ENCODE measurements at places on chromosomes 11 and 22. TPM values are rescaled to one million over a fixed set of nuclear protein-coding genes. Genes with fewer than 3 reads are reported as not detected.

DNA sequence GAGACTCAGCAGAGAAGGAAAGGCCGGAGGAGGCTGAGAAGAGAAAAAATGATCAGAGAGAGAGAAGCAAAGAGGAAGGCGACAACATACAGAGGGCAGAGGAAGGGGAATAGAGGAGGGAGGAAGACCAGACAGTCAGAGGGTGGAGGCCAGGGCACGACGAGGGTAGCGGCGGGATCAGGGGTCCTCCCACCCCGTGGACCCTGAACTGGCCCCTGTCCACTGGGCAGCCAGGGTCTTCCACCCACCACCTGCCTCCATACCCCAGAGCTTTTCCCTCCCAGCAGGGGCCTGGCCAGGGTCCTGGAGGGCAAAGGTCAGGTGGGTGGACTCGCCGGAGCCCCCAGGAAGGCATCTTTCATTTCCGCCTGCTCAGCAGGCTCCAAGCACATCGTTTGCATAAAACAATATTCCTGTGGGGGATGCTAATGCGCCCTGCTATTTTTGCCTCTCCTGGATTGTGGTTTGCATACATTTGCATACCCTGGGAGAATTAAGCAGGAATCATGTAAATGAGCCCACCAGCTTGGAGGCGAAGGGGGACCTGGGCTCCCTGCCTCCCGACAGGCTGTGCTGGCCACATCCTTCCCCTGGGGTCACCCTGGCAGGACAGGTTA lies 394.1 kb downstream of the MN1 start:
- H3K4me3 ChIP-seq, result no peak overlapping the region
- peaks cover 21% of the 10 kb centered on the region for H3K4me1 ChIP-seq
- H3K27me3 ChIP-seq, result no peaks in the 10 kb centered on the region
- no peak overlapping the region for H3K27ac ChIP-seq
- H3K36me3 ChIP-seq, result peaks cover 2% of the 10 kb centered on the region

Gene ARHGAP20
- 0.91 TPM for total RNA-seq

DNA sequence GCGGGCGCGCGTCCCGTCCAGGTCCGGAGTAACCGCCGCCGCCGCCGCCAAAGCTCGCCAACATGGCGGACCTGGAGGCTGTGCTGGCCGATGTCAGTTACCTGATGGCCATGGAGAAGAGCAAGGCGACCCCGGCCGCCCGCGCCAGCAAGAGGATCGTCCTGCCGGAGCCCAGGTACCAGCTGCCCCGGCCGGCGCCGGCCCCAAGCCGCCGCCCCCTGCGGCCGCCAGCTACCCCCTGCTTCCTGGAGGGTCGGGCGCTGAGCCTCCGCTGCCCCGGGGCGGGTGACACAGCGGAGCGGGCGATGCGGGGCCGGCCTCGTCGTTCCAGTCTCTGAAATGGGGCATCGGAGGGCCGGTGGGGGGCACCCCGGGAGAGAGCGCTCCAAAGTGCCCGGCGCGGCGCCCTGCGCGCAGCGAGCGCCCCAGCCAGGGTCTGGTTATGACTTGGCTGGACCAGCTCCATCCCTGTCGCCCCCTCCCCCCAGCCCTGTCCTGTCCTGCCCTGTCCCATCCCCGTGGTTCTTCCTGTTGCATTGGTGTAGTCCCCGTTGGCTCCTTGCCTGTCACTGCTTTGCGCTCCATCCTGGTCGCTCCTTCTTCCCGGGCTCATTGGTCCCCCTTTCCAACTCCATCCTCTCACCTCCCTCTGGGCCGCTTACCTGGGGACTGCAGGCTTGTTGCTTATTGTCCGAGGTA lies 653 bp downstream of the GRK3 start:
- no peak overlapping the region for H3K27ac ChIP-seq
- H3K36me3 ChIP-seq, result no peaks in the 10 kb centered on the region
- H3K4me3 ChIP-seq, result peak overlapping the region; percentile 83
- no peak for DNase-seq
- peaks cover 64% of the 10 kb centered on the region for H3K27me3 ChIP-seq

DNA sequence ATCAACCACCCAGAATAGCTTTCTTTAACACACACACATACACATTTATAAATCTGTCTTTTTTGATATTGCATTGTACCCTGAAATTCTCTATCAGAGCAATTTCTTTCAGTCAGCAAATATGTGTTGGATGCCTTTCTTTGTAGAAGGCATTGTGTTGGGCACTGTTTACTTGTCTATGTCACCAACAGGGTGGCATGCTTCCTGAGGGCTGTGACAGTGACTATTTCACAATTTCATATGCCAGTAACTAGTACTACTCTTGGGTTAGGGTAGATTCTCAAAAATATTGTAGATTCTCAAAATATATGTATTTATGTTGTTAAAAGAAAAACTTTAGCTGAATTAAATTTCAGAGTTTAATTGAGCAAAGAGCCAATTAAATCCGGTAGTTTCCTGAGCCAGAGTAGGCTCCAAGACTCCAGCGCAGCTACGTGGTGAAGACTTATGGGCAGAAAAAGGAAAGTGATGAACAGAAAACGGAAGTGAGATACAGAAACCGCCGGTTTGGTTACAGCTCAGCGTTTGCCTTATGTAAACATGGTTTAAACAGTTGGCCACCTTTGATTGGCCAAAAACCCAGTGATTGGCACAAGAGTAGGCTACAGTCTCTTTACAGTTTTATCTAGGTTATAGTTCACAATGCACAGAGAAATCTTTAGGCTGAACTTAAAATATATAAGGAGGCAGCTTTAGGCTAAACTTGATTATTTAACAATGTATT lies 723.3 kb downstream of the NTM start:
- no peak overlapping the region for H3K4me3 ChIP-seq
- H3K27me3 ChIP-seq, result no peaks in the 10 kb centered on the region
- peaks cover 11% of the 10 kb centered on the region for H3K4me1 ChIP-seq

DNA sequence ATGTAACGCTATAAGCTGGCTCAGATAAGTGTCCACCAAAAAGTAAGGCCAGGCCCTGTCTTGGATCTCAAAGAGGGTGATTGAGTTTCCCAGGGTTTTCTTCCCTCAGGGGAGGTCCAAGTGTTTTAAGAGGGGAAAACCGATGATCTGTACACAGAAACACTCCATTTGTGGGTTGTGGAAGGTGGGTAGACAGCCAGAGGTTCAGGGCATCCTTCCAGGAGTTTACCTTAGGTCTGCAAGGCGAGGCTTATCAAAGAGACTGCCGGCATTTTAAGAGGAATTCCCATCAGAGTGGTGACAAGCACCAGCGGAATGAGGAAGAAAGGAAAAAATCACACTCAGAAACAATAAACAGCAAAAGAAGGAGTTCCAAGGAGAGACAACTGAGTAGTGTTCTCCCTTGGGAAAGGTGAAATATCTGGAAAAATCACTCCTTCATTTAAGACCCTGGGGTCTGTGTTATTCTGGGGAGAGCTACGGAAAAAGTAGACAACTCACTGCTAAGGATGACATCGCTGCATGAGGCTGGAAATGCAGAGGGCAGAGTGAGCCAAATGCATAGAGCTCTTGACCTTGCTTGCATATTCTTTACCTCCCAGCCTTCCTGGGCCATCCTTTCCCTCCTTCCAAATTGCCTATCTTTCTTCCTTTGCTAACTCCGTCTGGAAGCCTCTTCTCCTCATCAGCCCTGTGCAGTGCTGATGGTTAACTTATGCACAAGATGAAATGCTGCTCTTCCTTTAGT lies 22.1 kb upstream of the MMP7 start:
- H3K36me3 ChIP-seq, result no peaks in the 10 kb centered on the region
- no peak for DNase-seq
- H3K27me3 ChIP-seq, result no peaks in the 10 kb centered on the region
- H3K4me1 ChIP-seq, result no peaks in the 10 kb centered on the region

DNA sequence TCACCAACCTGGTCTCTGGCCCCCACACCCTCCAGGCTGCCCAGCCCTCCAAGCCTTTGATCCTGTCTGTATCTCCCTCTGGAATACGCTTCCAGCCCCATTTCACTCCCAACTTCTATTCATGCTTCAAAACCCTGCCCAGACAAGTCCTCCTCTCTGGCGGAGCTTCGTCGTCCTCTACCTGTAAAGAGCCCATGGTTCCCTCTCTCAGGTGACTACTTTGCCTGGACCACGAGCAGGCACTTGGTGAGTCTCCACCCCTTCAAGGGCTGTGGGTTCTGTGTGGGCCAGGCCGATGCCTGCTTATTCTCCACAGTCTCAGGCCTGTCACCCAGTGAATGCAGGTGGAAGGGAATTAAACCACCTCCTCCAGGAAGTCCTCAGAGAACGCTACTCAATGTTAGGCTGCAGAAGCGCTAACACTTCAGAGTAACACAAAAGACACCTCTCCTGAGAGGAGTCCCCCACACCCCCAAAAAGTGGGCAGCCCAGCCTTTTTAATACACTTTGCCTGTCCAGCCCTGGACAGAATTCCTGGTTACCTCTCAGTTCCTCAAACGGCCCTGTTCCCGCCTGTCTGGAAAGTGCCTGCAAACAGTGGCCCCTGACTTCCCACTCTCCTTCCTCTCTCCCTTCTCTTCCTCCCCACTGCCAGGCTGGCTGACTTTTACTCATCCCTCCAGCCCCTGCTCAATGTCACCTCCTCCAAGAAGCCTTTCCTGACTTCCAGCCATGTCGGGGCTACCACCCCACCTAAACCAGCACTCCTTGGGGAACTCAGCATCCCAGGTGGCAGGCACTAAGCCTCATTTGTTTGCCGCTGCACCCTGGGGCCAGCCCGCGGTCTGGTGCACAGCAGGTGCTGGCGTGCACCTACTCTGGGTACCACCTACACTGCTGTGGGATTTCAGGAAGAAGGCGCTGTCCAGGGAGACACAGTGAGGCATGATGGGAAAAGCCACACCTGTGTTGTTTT lies 9.0 kb downstream of the RAC2 start:
- H3K4me3 ChIP-seq, result no peak overlapping the region
- H3K4me1 ChIP-seq, result peaks cover 4% of the 10 kb centered on the region
- H3K27ac ChIP-seq, result no peak overlapping the region
- peaks cover 10% of the 10 kb centered on the region for H3K27me3 ChIP-seq

DNA sequence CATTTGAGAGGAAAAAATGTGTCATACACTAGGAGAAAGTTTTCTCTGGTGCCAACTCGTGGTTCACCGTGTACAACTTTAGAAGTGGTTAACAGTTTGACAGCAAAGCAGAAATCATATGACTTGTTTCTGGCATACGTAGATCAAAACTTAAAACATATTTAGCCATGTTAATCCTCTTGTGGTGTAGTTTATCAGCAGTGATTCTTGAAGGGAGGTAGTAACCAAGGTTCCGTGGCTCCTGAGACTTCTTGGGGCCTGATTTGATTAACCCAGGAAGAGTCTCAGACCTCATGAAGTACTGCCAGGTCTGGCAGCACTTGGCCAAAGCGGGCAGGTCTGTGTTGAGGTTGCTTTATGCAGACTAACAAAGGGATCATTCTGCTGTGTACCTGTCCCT lies 40.5 kb downstream of the SREBF2 start:
- no peaks in the 10 kb centered on the region for H3K27me3 ChIP-seq
- peaks cover 50% of the 10 kb centered on the region for H3K36me3 ChIP-seq
- no peak overlapping the region for H3K4me3 ChIP-seq
- no peak for DNase-seq
- no peaks in the 10 kb centered on the region for H3K4me1 ChIP-seq

GRCh38 chr22:38464992-38465672 lies 2.8 kb upstream of the KDELR3 start:
- peaks cover 29% of the 10 kb centered on the region for H3K4me1 ChIP-seq
- H3K27me3 ChIP-seq, result peaks cover 10% of the 10 kb centered on the region
- H3K4me3 ChIP-seq, result no peak overlapping the region
- H3K36me3 ChIP-seq, result no peaks in the 10 kb centered on the region

DNA sequence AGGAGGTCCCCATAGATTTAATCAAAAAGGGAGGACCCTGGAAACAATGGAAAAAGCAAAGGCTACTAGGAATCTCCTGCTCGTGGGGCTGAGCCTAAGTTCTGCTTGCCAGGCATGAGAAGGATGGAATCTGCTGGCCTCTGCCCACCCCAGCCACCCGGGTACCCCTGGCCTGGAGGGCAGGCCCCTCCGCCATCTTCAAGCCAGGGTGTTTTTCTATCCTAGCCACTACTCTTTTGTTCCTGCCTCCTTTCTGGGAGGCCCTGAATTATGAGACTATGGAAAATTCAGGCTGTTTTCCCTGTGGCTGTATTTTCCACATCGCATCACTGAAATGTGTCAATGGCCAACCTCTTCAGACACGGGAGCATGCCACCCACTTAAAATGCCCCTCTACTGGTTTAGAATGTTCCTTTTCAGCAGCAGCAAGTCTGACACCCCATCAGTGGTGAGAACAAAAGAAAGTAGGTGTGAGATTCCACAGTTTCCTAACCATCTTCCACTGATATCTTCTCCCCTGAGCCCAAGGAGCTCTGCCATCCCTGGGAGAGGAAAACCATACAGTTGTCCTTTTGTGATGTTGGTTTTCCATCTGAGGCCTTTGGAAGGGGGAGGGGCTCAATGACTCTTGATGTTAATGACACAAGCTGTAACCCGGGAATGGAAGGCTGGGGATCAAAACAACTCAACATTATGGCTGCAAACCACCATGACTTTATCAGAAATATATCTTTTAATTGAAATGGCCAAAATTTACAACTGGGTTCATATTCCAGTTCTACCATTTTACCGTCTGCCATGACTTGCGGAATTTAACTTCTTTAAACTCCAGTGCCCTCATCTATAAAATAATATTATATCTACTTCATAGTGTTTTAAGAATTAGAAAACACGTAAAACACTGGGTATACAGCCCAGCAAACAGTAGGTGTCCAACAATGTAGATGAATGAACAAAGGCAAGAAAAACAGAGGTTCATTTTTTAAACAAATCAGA lies 22.2 kb downstream of the DKK3 start:
- H3K27ac ChIP-seq, result peak overlapping the region; percentile 96
- DNase-seq, result no peak
- peaks cover 8% of the 10 kb centered on the region for H3K36me3 ChIP-seq
- no peak overlapping the region for H3K4me3 ChIP-seq
- H3K27me3 ChIP-seq, result no peaks in the 10 kb centered on the region

- H3K27me3 ChIP-seq, result no peaks in the 10 kb centered on the region
- H3K4me1 ChIP-seq, result peaks cover 9% of the 10 kb centered on the region
- H3K27ac ChIP-seq, result no peak overlapping the region
- peaks cover 6% of the 10 kb centered on the region for H3K36me3 ChIP-seq
These were observed 100.3 kb downstream of the RBFOX2 start for GRCh38 chr22:35928285-35928798.

Gene SDF2L1
- total RNA-seq, result 23.2 TPM

DNA sequence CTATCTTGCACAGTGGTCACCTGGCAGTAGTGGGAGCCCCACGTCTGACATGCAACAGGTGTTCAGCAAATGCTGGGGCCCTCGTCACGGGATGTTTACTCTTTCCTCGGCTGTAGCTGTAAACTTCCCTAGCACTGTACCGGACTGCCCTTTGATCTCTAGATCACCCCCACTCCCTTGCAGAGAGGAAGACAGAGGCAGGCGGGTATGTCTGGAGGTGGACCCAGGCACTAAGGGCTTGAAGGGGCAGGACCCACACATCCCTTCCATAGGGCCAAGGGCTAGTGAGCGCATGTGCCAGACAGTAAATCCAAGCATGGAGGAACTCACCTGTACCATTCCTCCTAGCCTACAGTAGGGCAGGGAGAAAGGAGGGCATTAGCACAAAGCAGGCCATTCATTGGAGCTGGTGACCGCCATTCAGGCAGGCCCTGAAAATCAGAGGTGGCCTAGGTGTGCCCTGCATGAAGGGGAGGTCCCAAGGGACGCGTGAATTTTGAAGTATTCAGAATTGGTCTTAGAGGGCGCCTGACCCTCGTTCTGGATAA lies 1.9 kb upstream of the SMTN start:
- DNase-seq, result no peak
- no peaks in the 10 kb centered on the region for H3K27me3 ChIP-seq
- H3K27ac ChIP-seq, result no peak overlapping the region
- peaks cover 33% of the 10 kb centered on the region for H3K4me1 ChIP-seq

- H3K4me1 ChIP-seq, result no peaks in the 10 kb centered on the region
- no peak overlapping the region for H3K27ac ChIP-seq
- no peak overlapping the region for H3K4me3 ChIP-seq
- H3K27me3 ChIP-seq, result no peaks in the 10 kb centered on the region
These were observed 56.6 kb downstream of the ZNRF3 start for GRCh38 chr22:28939932-28940331.

Data from osteocyte (in vitro differentiated cells).